ENCODE measurements at places on chromosomes 13 and 19.

DNA sequence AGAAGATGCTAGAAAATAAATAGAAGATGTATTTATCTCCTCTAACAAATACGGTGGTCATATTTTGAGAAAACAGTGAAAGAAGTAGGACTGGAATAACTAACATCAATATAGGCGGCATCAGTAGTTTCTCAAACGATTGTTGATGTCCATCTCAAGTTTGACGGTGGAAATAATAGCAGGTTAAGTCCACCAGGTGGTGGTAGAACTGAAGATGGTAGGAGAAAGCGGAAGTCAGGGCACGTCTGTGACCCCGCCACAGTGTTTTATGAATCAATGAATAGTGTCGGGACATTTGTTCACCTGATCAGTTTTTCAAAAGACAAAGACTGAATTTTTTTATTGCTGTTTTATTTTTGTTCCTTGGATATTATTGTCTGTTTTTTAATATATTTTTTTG is 706.4 kb upstream of the SLC10A2 start:
- no peak for DNase-seq

DNA sequence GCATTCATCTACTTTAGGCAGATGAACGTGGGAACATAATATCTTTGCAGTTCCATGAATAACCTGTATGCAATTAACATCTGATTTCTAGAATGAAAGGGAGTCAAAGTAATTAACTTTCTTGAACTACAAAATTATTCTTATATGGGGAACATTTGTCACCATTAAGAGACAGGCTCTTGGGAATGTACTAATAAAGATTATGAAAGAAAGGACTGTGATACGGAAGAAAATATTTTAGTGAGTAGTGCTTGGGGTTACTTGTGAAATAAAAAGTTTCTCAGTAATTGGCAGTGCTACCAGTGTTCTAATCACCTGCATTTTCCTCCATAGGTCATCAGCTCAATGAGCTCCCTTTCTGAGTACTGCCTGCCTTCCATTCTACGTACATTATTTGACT is 85.4 kb downstream of the FRY start:
- no peak for DNase-seq

DNA sequence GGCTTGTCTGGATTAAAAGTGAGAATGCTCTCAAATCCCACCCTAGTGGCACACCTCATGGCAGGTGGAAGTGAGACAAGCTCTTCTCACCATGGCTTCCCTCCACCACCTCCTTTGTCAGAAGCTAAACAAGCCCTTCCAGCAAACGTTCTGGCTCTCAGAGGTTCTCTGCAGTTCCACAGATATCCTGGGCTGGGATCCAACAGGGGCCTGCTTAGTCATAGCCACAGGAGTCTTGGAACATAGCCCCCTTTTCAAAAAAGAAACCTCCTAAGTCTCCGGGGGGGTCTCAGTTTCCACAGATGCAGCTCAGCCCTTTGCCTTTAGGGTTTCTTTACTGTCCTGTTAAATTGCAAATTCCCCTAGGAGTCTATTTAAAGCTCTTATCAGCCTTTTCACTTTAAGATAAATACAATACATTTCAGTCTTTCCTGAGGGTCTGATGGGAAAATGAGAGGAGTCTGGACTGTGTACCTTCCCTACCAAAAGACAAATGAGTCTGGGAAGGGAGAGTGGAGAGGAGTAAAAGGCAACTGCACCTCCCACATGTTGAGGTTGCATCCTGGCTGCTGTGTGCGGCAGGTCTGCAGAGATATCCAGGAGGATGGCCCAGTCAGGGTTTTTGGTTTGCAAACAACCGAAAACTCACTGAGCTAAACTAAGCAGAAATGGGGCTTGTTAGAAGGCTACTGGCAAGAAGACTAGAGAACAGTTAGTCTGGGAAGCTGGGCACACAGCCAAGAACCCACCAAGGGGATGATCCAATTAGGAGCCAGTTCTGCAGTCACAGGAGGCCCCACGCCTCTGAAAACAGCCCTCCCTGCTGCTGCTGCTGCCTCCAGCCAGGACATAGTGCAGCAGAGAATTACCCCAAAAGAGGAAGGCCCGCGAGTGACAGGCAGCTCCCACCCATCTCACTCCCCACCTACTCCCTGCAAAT is 41.4 kb upstream of the SERP2 start:
- DNase-seq = no peak

DNA sequence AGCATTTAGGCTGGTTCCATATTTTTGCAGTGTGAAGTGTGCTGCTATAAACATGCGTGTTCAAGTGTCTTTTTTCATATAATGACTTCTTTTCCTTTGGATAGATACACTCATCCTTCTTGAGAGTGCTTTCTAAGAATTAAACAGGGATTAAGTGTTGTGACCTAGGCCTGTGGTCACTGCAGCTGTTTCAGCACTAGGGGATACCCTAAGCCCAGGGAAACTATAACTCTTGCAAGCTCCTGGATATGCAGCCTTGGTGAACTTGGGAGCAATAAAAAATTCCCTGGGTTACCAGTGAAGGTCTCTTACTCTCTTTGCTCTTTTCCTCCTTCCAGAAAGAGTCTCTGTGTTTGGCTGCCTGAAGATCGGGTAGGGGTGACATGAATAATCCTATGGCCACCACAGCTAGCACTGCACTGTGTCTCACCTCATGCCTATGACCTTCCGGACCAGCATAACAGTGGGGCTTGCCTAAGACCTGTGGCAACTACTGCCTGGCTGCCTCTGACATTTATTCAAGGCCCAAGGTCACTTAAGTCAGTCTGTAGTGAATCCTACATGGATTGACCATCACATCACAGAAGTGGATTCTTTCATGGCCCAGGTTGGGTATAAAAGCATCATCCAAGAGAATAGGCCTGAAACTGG is 799.7 kb downstream of the DACH1 start:
- DNase-seq = no peak

- DNase-seq = no peak
Observed at GRCh38 chr13:73960474-73960873, 173.7 kb downstream of the KLF12 start.

Measured in left renal pelvis (tissue), 4 donors.